ENCODE measurements at places on chromosomes 3 and 15.
A peak's percentile ranks its signal among the peaks of the same experiment; 100 is the strongest.

GRCh38 chr15:70906842-70907241, 14.2 kb downstream of the LRRC49 start:
- no peak for DNase-seq

- no peak for DNase-seq
Measured at GRCh38 chr15:26106556-26106955, 243.4 kb upstream of the ATP10A start.

DNA sequence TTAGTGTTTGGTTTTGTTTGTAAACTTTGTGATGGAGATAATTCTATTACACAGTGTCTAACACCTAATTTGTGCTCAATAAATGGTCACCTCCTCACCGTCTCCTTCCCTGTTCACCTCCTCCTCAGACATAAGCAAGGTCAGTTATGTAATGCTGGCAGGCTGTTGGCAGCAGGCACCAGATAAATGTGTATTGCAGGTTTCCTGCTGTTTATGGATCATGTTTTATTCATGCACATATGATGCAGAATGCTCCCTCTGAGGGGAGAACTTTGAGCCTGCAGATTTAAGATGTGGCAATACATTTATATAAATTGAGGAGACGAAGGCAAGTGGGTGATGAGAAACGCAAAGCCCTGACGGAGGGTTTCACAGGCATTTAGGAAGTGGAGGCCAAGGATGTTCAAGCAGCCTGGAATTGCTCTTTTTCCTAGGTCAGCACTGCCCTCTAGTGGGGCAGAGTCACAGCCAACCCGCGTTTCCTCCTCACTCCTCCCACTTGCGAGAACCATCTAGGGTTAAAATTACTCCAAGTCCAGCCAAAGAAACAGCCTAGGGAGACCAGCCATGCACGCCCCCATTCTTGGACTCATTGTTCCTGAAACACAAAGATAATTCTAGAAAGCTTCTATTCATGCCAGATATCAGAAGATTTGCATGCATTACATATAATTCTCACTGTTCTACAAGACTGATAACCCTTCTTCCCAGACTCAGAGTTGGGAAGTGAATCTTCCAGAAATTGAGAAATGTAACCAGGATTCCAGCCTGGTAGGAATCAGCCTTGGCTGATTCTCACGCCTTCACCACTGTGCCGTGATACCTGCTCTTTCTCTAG, 228.7 kb downstream of the SLCO3A1 start:
- DNase-seq = peak; percentile 15

- DNase-seq = no peak
Measured at GRCh38 chr3:77601823-77602415, 562.0 kb downstream of the ROBO2 start.

DNA sequence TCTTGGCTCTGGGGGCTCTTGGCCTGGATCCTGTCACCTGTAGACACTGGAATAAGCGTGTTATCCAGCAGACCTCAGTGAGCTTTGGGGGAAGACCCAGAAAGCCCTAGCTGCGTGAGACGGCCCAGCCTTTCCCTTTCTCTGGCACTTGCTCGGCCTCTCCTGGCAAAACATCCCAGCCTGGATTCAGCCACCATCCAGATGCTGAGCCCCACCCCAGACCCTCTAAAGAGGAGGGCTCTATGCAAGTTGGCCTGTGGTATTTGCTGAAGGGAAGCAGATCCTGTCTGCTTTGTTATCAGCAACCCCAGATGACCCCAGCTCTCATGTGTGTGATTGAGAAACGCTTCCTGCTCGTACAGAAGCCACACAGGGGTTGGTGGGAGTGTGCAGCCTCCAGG, 267.2 kb downstream of the FAM43A start:
- no peak for DNase-seq
